T-cell (primary cell): ENCODE measurements at places on chromosomes 7 and 10.
A peak's percentile ranks its signal among the peaks of the same experiment; 100 is the strongest.

- DNase-seq = no peak
Measured at GRCh38 chr10:17219024-17219423, 9.0 kb upstream of the VIM start.

- DNase-seq = no peak
Measured at GRCh38 chr7:105871142-105871541, 5.3 kb downstream of the ATXN7L1 start.

DNA sequence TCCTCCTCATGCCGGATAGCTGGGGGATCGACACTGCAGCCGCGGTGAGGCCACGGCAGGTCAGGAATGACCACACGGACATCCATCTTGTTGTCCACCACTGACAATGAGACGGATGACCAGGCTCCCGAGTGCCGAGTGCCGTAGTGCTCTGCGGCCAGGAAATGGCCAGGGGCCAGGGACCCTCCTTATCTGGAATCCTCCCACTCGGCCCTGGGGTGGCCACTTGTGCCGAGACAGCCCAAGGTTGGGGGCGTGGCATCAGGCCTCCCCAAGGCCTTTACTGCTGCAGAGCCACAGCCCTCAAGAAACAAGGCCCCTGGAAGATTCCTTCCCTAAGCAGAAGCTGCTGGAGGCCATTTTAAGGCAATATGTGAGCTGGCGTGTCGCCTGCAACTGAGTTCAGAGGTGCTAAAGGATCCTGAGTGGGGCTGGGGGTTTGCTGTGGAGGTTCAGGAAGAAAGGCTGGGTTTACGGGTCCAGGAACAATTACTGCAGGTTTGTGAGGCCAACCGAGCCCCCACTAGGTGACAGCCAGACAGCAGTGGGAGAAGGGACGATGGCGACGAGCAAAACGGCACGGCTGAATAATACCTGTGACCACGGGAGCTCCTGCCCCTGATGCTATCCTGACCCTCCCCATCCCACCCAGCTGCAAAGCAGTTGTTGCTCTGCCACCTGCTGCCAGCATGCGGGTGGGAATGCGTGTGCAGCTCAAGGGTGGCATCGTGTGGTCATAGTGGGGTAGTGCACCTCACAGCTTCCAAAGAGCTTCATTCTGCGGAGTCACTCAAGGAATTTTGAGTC, 31.6 kb upstream of the LEP start:
- peak; percentile 63 for DNase-seq

- DNase-seq = no peak
Measured at GRCh38 chr10:94500063-94500462, 45.5 kb upstream of the HELLS start.

GRCh38 chr10:60417901-60418300, 28.2 kb upstream of the ANK3 start:
- no peak for DNase-seq

GRCh38 chr7:94216944-94217461, 177.7 kb upstream of the COL1A2 start:
- DNase-seq = no peak

DNA sequence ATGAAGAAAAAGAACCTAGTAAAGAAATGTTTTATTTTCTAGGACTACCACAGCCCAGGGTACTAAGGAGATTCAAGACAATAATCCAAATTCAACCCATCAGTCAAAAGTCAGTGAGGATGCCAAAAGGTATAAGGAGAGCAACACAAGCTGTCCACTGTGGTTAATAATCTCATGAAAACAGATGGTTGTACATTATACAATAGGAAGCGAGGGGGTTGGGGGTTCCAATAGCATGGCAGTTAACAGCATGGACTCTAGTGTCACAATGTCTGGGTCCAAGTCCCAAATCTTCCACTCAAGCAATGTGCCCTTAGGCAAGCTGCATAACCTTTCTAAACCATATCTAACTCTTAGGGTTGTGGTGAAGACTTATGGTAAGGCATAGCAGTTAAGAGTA, 35.1 kb downstream of the BRAF start:
- no peak for DNase-seq

DNA sequence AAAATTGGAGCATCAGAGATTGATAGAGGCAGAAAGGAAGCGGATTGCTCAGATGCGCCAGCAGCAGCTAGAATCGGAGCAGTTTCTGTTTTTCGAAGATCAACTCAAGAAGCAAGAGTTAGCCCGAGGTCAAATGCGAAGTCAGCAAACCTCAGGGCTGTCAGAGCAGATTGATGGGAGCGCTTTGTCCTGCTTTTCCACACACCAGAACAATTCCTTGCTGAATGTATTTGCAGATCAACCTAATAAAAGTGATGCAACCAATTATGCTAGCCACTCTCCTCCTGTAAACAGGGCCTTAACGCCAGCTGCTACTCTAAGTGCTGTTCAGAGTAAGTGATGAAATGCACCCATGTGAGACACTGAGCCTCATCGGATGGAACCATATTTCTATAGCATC, 33.1 kb downstream of the STAMBPL1 start:
- DNase-seq = no peak

- no peak for DNase-seq
Measured at GRCh38 chr7:5635461-5636445, 145.7 kb downstream of the RNF216 start.

DNA sequence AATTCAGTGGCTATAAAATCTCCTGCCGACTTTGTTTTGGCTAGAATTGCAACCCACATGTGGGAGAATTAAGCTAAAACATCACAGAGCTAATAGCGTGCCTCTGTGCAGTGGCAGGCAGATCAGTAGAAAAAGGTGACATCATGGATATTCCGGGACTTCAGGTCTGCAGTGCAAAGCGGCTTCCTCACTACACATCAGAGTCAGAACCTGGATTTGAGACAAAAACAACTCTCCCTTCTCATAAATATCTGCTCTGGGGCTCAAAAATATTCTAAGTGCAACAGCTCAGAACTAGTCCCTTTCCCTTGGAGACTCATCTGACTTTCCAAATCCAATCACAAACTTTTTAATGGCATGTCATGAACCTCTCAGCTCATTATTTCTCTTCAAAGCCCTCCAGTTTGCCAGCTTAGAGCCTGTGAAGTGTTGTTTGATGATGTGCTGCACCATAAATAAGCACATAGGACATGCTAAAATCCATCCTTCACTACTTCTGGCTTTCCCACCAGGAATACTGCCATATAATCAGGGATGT, 337.1 kb downstream of the RNLS start:
- no peak for DNase-seq

GRCh38 chr10:131979336-131979735, 2.4 kb downstream of the BNIP3 start:
- no peak for DNase-seq

- DNase-seq = no peak
Measured at GRCh38 chr7:29641651-29642050, 78.0 kb downstream of the PRR15 start.

- DNase-seq = no peak
Measured at GRCh38 chr10:111498560-111498959, 421.7 kb downstream of the ADRA2A start.

DNA sequence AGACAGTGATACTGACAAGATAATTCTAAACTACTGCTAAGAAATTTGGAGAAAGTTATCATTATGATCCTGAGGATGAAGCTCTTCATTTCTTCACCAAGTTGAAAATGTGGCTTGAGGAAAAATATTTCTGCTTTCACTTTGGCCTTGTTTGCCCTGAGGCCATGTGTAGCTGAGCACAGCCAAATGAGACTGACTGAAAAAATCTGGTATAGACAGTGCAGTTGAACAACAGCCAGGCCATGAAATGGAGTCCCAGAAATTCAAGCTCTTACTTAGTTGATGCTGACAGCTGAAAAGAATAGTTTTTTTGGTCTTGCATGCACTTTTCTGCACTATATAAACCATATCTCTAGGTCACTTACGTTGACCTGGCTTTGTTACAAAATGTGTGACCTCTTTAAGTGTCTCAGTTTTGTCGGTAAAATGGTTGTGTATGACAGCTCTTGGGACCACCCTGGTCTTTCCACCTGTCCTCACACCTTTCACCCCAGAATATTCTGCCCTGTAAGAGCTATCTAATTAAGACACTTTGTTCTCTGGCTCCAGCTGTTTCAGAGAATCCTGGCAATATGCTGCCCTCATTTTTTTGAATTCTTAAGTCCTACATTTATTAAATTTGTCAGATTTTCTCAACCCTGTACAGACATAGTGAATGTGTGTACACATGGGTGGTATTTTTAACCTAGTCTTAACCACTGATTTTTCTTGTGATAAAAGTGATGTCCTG, 91.3 kb downstream of the CD36 start:
- DNase-seq = no peak

DNA sequence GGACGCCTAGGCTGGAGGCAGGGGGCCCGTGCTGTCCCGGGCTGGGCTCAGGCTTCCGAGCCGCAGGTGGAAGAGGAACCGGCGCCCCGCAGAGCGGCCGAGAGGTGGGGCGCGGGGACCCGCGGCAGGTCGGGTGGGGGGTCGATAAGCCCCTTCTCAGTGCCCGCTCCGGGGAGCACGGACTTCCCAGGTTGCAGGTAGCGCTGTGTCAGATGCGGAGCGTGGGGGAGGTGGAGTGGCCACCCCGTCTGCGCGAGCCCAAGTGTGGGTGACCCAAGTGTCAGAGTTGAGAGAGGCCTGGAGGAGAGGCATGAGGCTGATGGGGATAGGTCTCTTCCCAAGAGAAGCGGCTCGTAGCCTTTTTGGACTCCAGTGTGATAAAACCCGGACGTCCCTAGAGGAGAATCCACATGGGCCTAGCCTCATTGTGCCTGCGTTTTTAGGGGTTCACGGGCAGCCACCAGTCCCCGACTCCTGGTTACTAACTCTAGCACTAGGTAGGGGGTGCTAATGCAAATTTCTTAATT, 580 bp downstream of the EEPD1 start:
- DNase-seq = no peak

- DNase-seq = no peak
Measured at GRCh38 chr10:120396228-120396627, 60.8 kb upstream of the PLPP4 start.

DNA sequence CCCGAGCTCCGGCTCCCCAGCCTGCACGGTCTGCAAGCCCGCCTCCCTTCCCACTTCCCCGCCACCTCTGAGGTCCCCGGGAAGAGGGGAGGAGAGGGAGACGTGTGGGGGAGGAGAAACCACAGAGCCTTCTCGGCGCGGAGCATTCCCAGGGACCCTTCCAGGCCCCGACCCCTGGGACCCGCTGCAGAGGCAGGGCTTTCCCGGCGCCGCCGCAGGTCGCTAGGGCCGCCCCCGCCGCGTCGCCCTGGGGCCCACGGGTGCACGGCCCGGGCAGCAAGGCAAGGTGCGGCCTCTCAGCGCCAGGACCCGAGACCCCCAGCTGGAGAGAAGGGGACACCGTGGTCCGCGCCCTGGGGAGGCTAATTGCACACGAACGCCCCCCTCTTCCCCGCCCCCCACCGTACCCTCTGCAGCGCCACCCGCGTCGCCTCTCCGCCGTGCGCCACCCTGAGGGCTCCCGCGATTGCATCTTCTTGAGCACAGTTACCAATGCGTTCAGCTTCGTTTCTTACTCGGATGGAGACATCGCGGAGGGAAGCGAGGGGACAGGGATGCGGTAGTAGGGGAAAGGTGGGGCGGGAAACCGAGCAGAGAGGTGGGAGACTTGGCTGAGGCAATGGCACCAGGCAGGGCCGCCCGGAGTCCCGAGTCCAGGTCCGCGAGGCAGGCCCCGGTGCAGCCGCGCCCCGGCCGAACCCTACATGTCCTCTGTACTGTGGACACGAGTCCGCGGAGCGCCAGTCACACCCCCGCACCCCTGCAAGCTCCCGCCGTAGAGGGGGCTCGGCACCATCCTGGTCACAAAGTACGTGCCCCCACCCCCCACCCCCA, 28.9 kb downstream of the SKIDA1 start:
- DNase-seq = peak; percentile 57

DNA sequence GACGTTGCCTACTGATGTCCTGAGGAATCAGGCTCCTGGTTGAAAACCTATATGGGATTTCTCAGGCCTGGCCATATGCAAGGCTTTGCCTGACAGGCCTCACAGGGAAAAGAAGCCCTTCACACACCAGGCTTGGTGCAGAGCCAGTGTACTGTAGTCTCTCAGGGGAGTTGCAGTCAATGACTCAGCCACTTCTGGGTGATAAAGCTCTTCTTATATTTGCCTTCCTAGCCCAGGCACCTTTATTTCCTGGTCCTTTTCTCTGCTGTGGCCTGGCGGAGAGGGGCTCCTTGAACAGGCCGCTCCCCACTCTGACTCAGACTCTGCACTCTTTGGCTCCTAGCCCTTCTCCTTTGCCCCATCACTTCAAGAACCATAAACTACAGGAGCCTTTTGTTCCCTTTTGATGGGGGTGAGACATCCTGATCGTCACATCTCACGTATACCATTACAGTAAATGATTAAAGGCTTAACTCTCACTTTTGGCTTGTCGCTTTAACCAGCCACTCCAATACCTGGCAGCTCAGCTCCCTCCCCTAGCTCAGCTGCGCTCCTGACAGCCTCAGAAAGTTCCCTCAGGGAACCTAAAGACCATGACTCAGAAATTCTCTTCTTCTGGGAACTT, 33.5 kb downstream of the DPY19L1 start:
- no peak for DNase-seq

DNA sequence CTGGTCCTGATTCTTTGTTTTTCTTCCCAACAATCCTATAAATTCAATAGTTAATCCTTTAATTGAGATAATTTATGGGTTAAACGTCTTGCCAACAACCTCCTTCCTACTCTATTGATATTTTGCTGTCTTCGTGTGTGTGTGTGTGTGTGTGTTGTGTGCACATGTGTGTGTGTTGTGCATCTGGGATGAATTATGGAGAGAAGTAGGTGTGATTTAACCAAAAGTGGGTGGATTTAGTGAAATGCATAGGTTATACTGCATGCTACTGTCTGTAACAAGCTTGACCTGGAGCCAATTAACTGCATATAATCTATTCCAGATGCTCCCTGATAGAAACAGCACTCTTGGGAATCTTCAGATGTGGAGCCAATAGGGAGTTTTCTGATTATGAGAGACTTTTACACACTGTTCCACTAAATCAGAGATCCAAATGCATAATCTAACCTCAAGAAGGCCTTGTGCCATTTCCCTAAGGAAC, 61.2 kb downstream of the SEMA3D start:
- DNase-seq = no peak
